ENCODE measurements at places on chromosomes 5 and 9.

- no peak for DNase-seq
Observed at GRCh38 chr9:111330124-111330523, at the start of gene OR2K2. Gene OR2K2, minus strand, starts transcription at chr9:111330224. Its CDS starts 1,791 bp downstream, at chr9:111328433.

DNA sequence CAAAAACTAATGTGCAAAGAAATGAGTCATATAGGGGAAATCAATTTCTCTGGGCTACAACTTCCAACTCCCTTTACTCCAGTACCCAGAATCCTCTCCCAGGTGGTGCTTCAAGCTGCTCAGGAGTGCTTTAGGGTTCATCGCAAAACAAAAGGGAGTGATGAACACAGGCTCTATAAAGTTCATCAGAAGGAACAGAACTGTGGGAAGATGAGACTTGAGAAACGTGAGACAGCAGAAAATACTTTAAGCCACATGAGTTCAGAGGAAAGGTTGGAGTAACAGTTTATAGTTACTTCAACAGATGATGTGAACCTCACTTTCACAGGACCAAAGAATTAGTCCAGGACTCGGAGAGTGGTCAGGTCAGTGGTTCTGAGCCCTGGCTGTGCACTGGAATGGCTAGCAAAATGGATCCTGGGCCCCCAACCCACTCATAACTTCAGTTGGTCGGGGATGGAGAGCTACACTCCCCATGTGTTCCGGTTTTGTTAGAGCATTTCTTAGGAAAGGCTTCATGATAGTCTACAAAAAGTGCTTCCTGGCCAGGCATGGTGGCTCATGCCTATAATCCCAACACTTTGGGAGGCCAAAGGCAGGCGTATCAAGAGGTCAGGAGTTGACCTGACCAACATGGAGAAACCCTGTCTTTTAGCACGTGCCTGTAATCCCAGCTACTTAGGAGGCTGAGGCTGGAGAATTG, 4.3 kb downstream of the RPL12 start:
- DNase-seq = peak; percentile 67

DNA sequence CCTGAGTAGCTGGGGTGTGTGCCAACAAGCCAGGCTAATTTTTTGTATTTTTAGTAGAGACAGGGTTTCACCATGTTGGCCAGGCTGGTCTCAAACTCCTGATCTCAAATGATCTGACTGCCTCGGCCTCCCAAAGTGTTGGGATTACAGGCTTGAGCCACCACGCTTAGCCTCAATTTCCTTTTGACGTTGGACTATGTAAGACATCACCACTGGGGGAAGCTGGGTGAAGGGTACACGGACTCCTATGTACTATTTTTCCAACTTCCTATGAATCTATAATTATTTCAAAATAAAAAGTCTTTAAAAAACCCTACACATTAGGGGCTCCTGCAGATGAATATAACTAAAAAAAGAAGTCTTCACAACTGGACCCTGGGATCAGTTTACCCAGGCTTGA, 44.0 kb downstream of the NKX2-5 start:
- no peak for DNase-seq

- peak; percentile 79 for DNase-seq
Observed at GRCh38 chr5:134874831-134875655, 872 bp downstream of the TXNDC15 start.

GRCh38 chr5:21820527-21820926, 1032.6 kb downstream of the CDH12 start:
- no peak for DNase-seq

GRCh38 chr5:96626956-96627355, 35.2 kb upstream of the CAST start:
- no peak for DNase-seq

DNA sequence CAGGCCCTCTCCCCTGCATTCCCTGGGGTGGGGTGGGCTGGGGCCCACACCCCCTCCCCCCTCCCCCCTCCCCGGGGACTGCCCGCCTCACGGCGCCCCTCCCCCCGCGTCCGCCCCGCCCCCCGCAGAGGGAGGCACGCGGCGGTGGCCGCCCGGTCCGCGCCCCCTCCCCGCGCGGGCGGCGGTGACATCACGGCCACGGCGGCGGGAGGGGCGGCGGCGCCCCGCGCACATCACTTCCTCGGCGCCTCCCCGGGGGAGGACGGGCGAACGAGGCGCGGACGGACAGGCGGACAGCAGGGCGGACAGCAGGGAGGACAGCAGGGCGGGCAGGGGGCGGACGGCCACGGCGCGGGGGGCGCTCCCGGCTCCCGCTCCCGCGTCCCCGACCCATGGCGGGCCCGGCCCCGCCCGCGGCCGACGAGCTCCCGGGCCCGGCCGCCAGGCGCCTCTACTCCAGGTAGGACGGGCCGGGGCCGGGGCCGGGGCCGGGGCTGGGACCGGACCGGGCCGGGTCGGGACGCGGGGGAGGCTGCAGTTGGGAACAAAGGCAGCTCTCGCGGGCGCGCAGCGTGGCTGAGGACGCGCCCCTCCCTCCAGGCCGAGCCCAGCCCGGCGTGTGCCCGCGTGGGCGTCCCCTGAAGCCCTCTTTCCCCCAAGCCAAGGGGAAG, at the start of gene GPSM1:
Gene GPSM1 (plus strand): TSS at position 236 of the 671 bp plus-strand sequence. CDS start 157 bp downstream, at position 393.
- DNase-seq = peak; percentile 70

GRCh38 chr9:35609001-35609819, 4.1 kb downstream of the TESK1 start:
- DNase-seq = no peak

- no peak for DNase-seq
Observed at GRCh38 chr5:58431832-58432231, 28.1 kb downstream of the PLK2 start.

- no peak for DNase-seq
Observed at GRCh38 chr5:157539503-157540022, 36.0 kb downstream of the ADAM19 start.

DNA sequence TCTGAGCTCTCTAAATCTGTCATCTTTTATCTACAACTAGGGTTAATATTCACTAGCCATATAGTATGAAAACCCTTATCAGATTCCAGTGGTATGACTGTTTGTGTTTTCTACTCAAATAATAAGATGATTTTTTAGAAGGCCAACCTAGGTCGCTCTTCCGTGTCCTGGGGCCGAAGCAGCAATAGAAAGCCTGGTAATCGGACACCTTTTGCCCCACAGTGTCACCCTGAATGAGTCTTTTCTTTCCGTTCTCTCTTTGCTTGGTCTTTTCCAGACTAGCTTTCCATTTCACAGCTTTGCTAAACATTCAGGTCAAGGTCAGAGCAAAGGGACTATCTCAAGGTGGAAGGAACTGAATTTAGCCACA, 243.3 kb upstream of the ANKRD55 start:
- DNase-seq = no peak

DNA sequence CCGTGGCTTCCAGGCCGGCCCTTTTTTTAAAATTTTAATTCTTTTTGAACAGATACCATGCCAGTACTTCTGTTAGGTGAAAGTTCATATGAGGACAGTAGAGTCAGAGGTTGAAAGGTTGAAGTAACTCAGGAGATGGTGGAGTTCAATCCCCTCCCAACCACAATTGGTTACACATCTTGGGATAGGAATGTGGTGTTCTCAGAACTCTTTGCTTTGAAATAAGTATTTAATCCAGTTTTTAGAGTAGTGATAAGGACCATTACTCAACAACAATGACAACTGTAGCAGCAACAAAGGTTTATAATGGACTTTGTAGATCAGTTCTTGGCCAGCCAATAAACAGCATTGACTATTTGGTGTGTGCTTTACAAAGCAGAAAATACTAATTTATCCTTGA, 116.0 kb downstream of the ARHGAP26 start:
- DNase-seq = no peak

DNA sequence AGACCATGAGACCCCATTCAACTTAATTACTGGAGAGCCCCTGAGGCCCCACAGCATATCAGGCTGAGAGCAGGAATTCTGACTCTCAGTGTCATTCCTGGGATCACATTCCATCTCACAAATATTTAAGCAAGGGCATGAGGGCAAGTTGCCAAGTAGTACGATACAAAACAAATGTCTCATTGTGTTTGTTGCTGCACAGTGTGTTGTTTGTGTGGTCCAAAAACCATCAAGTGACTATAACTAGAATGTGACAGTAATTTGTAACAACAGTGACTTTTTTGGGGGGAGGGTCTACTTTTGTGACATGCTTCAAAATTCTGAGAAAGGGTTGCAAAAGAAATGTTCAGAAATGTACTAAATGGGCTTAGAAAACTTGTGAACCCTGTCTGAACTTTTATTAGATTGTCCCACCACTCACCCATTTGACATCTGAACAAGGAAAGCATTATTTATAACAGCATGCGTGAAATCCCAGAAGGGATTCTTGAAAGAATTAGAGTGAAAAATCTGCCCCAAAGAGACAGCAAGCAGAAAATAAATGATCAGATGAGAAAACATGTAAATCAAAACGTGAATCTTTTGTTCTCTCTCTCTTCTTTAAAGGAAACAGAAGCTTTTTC, 347.0 kb downstream of the NTRK2 start:
- no peak for DNase-seq

DNA sequence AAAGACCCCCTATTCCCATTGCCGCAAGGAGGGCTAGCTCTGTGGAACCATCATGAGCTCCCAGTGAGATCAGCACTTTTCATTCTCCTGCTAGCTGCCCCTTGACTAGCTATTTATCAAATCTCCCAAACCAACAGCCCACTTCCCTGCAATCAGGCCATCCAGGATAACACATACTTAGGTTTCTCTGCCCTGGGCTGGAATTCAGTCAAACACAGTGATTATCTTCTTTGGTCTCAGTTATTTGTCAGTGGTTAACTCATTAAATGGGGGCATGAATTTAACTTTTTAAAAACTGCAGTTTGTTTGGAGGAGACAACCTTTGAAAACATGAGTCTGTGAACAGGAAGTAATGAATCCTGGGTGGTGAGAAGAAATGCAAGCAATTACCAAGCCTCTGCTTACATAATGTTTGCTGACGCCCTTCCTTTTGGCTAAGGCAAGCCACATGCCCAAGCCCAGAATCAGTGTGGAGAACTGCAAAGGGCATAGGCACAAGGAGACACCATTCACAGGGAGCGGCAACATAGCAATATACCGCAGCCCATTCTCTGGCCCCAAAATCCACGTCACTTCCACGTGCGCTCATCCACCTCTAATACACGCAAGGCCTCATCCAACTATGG, 275.0 kb downstream of the DRD1 start:
- DNase-seq = no peak

DNA sequence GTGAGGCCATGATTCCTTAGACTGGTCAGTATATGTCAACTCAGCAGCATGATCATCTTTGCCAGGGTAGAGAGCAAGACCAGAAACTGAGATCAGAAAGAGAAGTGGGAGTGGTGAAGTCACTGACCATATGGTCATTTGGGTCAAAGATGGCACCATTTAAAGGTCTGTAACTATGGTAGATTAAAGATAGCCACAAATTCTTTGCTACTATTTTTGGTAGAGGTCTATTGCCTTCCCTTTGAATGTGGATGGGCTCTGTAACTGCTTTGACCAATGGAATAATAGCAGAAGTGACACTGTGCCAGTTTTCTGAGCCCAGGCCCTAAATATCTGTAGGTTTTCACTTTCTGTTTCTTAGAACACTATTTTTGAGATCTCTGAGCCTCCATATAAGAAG, 117.6 kb downstream of the PCSK1 start:
- no peak for DNase-seq

GRCh38 chr9:93129691-93130500, 4.2 kb downstream of the NINJ1 start:
- no peak for DNase-seq

DNA sequence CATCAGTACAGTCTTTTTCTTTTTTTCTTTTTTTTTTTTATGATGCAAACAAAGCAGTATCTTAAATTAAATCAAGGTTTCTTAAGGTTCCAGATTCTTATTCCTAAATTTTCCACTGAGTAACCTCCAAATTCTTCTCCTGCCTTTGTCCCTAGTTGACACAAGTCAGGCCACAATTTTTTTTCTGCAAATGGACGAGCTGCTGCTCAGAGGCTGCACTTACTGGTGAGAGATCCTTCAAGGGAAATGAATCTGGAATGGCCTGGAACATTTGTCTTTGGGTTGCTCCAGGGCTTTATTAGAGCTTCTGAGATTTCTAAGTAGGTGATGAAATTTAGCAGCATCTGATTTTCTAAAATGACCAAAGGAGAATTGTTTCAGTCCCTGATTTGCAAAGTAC, 39.3 kb downstream of the PIK3R1 start:
- no peak for DNase-seq

- no peak for DNase-seq
Observed at GRCh38 chr9:137194388-137194787, 5.9 kb downstream of the SSNA1 start.

- no peak for DNase-seq
Observed at GRCh38 chr9:22452415-22453010, 5.9 kb downstream of the DMRTA1 start.

DNA sequence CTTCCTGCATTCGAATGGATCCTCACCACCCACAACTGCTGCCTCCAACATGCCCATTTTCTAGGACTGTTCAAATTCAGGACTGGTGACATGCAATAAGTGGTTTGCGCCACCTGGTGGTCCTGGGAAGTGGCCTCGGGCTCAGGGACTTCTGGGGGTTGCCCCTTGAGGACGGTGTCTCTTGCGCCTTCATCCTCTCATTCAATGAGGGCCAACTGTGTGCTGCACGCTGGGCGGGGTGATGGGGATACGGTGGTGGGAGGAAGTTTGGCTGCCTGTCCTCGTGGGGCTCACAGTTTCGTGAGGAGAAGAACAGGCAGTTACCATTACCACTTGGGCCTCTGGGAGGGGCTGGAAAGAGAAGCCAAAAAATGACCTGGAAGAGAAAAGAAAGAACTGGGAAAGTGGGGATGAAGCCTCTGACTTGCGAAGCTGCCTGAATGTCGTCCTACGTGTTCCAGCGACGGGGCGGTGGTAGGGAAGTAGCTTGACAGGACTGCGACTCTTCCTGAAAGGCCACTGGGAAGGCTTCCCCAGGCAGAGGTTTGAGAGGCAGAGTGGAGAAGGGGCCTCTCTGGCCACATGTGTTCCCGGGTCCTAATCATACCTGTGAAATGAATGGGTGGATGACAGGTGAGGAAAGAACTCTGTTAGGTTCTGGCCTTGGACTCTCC, 49.0 kb downstream of the PSD2 start:
- DNase-seq = peak; percentile 89

- DNase-seq = no peak
Observed at GRCh38 chr5:37839407-37840052, at the start of gene GDNF. Gene GDNF, minus strand, starts transcription at chr5:37840041. Its CDS starts 5,245 bp downstream, at chr5:37834796.

- no peak for DNase-seq
Observed at GRCh38 chr5:28397502-28397941, 1359.1 kb upstream of the CDH9 start.

DNA sequence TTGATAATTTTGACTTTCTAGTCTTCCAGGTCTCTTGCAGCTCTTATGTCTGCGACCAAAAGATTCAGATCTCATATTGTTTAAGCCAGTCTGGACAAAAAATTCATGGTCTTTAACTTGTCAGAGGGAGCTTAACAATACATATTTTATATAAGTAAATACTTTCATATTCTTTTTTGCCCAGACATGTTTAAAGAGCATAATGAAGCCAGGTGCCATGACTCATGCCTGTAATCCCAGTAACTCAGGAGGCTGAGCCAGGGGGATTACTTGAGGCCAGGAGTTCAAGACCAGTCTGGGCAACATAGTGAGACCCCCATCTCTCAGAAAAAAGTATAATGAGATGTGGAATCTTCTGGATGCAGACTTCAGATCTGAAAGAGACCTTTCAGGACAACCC, 69.8 kb downstream of the JMY start:
- DNase-seq = no peak

Data from activated CD8-positive, alpha-beta memory T cell treated with anti-CD3 and anti-CD28 coated beads for 24 hours (primary cell).